H9 (cell line): ENCODE measurements at places on chromosomes 1 and 21.
A peak's percentile ranks its signal among the peaks of the same experiment; 100 is the strongest.

GRCh38 chr1:33234588-33234990 lies 21.7 kb upstream of the ZNF362 start:
- no peak for DNase-seq

DNA sequence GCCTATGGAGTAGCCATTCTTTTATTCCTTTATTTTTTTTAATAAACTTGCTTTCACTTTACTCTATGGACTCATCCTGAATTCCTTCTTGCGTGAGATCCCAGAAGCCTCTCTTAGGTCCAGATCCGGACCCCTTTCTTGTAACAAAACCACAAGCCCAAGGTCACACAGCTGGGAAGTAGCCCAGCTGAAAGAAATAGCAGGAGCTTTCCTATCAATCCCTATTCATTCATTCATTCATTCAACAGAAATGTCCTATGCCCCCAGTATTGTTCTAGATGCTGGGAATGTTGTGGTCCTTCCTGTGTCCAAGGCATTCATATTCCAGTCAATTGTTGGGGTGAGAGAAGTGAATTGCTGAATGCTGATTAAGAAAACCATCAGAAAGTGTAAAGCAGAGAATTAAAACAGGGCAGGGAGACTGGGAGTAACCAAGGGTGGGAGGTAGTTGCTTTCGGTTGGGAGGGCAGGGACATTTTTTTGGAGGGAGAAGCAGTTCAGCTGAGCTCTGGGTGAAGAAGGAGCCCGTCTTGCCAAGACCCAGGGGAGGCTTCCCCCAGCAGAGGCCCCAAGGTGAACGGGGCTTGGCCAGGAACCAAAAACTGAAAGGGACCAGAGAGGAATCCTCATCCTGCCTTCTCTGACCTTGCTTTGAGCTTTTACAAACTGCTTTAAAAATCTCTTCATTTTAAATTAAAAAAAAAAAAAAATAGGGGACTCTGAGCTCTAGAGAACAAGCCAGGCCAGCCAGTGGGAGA lies 10.8 kb downstream of the PLA2G2D start:
- no peak for DNase-seq

- peak; percentile 64 for DNase-seq
Measured at GRCh38 chr1:79193211-79194079, 186.9 kb upstream of the ADGRL4 start.

DNA sequence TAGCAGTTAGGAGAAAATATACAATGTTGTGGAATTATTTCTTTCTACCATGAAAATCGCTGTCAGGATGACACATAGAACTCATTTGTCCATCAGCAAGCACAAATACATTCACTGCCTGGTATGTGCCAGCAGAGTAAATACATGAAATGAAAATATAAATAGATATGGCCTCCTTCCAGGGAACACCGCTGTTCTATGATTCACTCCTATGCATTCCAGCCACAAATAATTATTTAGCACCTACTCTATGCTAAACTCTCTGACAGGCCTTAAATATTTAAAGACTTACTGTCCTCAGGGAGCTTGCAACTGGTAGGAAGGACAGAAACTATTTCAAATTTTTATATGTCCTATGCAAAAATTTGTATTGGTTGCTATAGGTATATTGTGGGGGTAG lies 975.0 kb upstream of the NCAM2 start:
- DNase-seq, result no peak

DNA sequence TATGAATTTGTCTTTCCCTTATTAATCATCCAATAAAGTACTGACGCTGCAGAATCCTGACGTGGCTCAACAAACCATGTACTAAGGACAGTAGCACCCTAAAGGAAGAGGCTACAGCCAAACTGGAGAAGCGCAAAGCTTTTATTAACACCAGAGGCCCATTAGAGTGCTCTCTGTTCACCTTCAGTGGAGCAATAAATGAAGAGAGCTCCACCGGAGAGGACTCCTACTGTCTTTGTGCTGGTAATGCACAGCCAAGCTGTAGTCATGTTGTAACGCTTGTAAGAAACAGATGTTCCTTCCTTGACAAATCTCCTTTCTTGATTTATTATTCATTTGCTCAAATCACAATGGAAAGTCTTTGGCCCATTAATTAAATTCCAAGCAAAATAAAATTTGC lies 220.7 kb upstream of the RRP15 start:
- no peak for DNase-seq

GRCh38 chr1:223394706-223395105 lies 1.5 kb downstream of the CCDC185 start:
- DNase-seq, result no peak

DNA sequence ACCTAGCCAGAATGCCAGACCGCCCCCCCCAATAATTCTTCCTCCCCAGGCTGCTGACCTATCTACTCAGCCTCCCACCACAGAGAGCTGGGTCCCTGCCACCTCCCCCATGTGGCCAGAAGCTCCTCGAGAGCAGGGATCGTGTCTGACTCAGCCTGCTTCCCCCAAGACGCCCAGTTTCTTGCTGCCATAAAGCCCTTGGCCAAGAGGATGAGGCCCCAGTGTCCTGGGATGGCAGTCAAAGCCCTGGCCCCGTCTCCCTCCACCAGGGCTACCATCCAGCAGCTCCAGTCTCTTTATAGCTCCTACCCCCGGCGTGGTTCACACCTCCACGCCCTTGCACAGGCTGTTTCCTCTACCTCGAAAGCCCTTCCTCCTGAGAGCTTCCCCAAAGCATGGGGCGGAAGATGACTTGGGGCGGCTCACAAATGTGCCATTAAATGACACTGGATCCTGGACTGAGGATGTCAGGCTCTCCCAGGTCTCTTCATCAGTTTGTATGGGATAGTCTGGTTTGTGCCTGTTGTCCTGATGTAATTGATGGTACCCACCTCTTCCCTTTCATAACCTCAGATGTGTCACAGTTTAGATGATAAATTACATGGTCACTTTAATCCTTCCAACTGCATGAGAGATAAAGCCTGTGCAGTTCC lies 13.2 kb downstream of the ADGRB2 start:
- DNase-seq, result no peak

GRCh38 chr1:9726905-9727595 lies 75.5 kb downstream of the PIK3CD start:
- DNase-seq, result no peak

GRCh38 chr1:70436622-70437251 lies 25.7 kb downstream of the CTH start:
- DNase-seq, result no peak

GRCh38 chr1:186409091-186409490 lies 33.5 kb downstream of the ODR4 start:
- DNase-seq, result no peak

DNA sequence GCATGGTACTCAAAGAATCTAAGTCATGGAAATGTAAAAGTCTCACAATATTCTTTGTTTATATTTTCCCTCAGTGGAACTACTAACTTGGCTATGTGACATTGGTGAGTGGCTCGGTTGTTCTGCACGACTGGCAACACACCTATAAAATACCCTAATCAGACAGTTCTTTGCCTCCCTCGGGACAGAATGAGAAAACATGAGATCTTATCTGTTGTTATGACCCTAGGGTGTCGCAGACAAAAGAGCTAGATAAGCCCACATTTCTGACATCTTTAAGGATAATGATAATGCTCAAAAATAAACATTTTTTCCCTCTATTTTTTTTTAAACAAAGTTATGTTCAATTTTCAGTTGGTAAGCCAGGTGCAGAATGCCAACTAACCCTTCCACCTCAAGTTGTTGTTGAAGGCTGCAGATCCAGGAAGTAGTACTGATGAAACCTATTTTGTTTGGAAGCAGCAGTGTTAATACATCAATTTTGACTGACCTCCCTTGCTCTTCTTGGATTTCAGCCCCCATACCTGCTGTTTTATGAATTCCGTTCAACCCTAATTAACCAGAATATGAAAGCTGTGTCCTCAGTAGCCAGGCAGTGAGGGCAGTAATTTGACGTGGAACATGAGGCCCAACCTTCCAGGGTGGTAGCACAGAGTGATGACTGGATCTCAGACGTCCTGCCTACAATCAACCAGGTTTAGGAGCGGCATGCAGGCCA lies 108.7 kb upstream of the DUSP10 start:
- no peak for DNase-seq

GRCh38 chr1:198598796-198599321 lies 40.0 kb upstream of the PTPRC start:
- DNase-seq, result no peak

DNA sequence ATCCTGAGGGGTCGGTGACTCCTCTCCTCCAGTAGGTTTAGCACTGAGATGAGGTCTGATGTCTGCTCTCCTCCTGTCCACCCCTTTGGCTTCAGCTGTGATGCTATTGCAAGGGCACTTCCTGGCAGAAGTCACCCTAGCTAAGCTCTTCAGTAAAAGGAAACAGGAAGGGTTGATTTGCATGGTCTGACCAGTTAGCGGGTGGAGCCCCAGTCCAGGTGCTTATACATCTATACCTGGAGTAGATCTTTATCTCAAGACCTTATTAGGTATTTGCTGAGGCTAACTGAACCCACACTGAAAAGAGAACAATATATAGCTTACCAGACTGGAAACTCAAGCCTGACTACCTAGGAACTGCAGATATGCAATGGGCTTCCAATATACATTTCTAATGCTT lies 28.9 kb upstream of the NFASC start:
- no peak for DNase-seq

DNA sequence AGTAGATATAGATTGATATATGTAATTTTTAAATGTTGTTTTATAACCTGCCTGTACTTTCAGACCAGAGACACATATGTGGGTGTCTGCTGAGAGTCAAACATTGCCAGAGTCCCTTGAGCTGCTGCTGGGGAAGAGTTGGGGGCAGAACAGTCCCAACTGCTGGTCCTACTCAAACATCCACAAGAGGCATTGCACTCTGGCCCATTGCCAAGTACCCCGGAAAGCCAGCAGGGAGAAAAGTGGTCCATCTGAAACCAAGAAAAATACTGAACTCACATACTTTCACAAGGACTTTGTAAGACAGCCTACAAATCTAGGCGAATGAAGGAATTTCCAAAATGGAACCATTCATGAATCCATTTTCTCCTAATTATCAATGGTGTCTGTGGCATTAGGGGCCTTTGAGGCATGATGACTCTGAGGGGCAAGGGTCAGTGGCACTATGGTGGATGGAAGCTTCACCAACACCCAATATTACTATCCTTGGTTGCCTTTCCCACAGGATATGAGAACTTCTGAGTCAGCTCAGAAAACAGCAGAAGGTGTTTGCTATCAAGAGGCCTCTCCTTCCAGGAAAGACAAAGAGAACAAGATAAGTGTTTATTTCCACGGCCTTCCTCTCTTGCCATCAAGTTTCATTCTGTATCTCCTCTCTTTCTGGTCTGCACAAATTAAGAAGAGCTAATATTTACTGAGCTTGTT lies 7.3 kb upstream of the TBX15 start:
- no peak for DNase-seq

- no peak for DNase-seq
Measured at GRCh38 chr21:32603131-32603530, 9.0 kb downstream of the CFAP298 start.

- DNase-seq, result no peak
Measured at GRCh38 chr1:225021037-225021436, 91.6 kb downstream of the DNAH14 start.

- no peak for DNase-seq
Measured at GRCh38 chr1:28656335-28656734, 7.9 kb downstream of the RNU11 start.

DNA sequence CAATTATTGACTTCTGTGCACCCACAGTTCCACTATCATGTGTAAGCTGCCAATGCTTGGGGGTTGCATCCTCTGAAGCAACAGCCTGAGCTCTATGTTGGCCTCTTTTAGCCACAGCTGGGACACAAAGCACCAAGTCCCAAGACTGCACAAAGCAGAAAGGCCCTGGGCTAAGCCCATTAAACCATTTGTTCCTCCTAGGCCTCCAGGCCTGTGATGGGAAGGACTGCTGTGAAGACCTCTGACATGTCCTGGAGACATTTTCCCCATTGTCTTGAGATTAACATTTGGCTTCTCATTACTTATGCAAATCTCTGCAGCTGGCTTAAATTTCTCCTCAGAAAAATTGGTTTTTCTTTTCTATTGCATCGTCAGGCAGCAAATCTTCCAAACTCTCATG lies 123.7 kb upstream of the DEPDC1 start:
- no peak for DNase-seq

DNA sequence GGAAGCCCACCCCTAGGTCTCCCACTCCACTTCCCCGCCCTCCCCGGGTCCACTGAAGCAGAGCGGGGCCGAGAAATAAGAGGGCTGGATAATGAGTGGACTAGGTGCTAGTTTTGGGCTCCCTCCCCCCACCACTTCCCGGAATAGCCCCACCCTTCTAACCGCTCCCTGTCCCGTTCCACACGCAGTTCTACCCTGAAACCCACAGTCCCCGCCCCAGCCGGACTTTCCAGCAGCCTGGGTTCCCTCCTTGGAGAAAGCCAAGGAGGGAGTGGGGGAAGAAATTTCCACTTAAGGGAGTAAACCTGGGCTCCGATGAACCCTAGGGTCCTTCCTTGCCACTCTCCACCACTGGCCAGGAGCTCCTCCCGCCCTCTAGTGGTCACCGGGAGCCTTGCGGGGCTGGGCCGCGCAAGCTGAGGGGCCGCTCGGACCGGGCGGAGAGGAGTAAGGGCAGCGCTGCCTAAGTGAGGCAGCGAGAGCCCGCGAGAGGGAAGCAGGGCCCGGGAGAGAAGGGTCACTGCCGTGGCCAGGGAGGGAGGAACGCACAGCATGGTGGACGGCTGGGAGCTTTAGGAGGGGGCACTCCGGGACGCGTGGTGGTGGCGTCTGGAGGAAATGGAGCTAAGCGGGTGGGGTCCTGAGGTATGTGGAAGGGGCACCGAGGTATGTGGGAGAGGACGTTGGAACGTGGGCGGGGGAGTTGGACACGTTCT lies 14.3 kb downstream of the THBS3 start:
- peak; percentile 95 for DNase-seq

GRCh38 chr1:15962176-15962575 lies 13.7 kb downstream of the ZBTB17 start:
- DNase-seq, result no peak

- DNase-seq, result no peak
Measured at GRCh38 chr1:198640174-198640573, 1.3 kb downstream of the PTPRC start.

DNA sequence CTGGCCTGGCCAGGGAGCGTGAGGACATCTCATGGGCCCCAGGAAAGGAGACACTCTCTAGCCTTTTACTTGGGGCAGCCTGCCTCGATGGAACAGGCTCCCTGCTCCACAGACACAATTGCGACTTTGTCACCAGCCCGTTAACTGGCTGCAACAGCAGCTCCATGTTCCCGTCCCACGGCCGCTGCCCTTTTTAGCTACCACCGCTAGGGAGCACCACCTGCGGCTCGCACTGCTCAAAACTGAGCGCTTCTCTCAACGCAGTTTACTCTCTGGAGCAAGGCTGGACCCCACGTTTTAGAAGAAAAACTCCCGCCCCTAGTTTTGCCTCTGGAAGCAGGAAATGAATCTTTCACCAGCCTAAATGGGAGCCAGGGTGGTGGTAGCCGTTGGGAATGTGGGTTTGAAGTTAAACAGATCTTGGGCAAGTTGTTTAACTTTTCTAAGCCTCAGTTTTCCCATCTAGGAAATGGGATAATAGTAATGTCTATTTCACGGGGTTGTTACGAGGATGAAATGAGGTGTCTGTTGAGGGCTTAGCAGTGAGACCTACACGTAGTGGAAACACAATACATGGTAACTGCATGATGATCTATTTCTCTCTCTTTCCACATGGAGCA lies 3.5 kb upstream of the LRRC38 start:
- peak; percentile 75 for DNase-seq

- no peak for DNase-seq
Measured at GRCh38 chr1:6224718-6225117, 11.0 kb downstream of the ICMT start.

- no peak for DNase-seq
Measured at GRCh38 chr1:197321811-197322210, 53.8 kb downstream of the CRB1 start.
